ENCODE measurements at places on chromosomes 4 and X. TPM values are rescaled to one million over a fixed set of nuclear protein-coding genes. Genes with fewer than 3 reads are reported as not detected.

The CT47C1 gene
- not detected for polyA plus RNA-seq

DNA sequence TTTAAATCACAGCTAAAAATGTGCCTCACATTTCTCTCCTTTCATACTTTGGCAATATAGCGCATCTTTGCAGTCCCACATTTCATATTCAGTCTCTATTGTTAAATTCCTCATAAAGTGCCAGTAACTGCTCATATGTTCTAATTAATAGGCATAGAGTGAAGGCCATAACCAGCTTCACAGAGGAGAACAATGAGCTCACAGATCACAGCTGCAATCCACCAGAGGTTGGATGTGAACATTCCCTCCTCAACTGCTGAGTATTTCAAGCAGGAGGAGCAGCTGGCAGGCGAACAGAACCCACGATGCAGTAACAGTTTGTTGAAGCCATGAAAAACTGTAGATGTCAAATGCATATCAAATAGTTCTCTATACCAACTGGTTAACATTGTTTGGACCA, 2088.7 kb upstream of the AGA start:
- no peak for DNase-seq

DNA sequence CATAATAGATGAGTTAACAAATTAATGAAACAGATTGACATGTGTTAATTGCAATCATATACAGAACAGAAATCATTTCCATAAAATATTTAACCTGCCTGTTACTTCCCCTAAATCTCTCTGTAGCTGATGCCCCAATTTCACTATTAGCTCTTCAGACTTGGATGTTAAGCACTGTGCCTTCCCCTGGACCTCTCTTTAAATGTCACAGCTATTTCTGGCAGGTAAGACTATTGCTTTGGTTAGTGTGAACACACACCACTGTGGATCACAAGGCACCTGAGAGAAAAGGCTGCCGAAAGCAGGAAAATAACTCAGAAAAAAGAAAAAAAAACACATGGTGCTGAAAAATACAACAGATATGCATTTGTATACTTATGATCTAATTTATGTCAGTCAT, 91.3 kb downstream of the SNCA start:
- DNase-seq: no peak

The RBM10 gene
- polyA plus RNA-seq: 31.9 TPM

- DNase-seq: no peak
These were observed 305.6 kb upstream of the DIPK2B start for GRCh38 chrX:45506149-45506730.

DNA sequence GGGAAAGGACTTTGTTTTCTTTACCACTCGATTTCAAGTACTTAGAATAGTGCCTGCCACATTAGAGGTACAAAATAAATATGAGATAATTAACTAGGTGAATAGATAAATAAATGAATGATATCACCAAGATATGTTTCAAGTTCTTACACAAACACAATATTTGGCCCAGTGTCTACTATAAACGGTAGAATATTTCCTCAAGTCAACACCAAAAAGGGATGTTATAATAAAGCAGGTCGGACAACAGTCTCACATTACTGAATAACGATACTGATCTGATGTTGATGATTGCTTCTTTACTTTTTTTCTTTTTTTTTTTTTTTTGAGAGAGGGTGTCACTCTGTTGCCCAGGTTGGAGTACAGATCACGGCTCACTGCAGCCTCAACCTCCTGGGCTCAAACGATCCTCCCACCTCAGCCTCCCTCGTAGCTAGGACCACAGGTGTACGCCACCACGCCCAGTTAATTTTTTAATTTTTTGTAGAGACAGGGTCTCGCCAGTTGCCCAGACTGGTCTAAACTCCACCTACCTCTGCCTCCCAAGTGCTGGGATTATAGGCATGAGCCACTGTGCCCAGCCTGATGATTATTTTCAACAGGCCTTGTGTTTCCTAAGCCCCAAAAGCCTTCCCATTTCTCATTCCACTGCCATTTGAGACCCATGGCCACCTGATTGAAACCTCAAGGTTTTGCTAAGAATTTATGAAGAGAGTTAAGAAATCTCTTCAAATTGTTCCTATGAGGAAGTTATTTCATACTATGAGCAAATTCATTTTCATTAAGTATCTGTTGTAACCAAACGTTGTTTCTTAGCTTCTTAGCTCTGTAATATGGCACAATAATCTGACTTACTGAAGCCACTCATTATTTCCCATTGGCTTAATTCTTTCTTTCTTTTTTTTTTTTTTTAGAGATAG, 2.3 kb downstream of the MANBA start:
- no peak for DNase-seq

The WDFY3 gene
- 18.6 TPM for polyA plus RNA-seq

GRCh38 chrX:83469551-83469950, 38.5 kb upstream of the POU3F4 start:
- no peak for DNase-seq

- DNase-seq: no peak
These were observed 676.3 kb upstream of the BOD1L1 start for GRCh38 chr4:14303856-14304255.

The PTPN13 gene
- polyA plus RNA-seq: 3.6 TPM

GRCh38 chrX:143306991-143307937, 210.0 kb downstream of the SPANXN3 start:
- DNase-seq: no peak

GRCh38 chr4:16573739-16574138, 324.7 kb downstream of the LDB2 start:
- DNase-seq: no peak

GRCh38 chr4:53780736-53781400, 189.6 kb upstream of the LNX1 start:
- DNase-seq: no peak

The ADH1C gene
- 5.9 TPM for polyA plus RNA-seq

- no peak for DNase-seq
These were observed 227.7 kb downstream of the C4orf33 start for GRCh38 chr4:129323658-129324057.

DNA sequence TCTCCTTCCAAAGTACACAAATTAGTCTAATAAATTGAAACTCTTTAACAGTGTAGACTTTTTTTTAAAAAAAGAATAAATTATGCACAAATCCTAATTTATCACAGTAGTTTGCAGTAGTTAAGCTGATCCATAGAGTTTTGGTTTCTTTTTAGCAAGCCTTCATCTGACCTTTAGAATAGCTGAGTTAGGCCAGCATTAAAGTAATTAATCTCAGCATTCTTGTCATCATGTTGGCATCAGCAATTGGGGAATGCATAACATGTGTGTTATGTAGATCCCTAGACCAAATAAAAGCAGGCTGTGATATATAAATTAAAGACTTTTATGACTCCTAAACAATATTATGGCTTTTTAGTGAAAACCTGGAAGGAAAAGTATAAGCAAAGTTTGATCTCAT, 426.5 kb upstream of the PABPC4L start:
- no peak for DNase-seq

GRCh38 chr4:109599046-109599652, 39.1 kb downstream of the MCUB start:
- no peak for DNase-seq

DNA sequence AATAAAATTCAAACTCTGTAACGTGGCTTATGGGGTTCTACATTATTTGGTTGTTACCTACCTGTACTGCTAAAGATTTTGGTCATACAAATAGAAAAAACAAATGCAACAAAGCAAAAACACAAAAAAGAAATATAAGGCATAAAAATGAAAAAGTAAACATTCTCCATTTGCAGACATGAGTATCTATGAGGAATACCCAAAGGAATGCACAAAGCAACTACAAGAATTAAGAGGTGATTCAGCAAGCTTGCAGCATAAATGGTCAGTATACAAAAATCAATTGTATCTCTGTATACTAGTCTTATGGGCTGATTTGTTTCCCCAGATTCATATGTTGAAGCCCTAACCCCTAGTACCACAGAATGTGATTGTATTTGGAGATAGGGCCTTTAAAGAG, 3.6 kb upstream of the PDE5A start:
- no peak for DNase-seq

DNA sequence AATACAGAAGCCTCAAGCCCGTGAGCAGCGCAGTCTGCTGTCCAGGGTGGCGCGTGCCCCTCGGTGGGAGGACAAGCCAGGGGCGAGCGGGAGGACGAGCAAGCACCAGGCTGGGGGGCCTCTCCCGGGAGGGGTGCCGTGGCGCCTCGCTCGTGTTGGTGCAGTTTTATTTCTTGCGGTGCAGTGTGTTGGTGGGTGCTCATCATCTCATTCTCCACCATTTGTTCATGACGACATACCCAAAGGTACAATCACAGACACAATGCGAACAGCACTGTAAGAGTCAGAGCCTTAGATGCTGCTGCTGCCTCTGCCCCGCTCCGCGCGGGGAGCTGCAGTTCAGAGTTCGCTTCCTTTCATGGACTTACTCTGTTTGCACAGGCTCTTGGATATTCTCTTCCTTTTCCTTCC, 30.3 kb downstream of the RGS12 start:
- no peak for DNase-seq

GRCh38 chr4:26826721-26827120, 33.9 kb upstream of the STIM2 start:
- no peak for DNase-seq

The GATA1 gene
- polyA plus RNA-seq: 0.22 TPM

The AFF1 gene
- 25.1 TPM for polyA plus RNA-seq

DNA sequence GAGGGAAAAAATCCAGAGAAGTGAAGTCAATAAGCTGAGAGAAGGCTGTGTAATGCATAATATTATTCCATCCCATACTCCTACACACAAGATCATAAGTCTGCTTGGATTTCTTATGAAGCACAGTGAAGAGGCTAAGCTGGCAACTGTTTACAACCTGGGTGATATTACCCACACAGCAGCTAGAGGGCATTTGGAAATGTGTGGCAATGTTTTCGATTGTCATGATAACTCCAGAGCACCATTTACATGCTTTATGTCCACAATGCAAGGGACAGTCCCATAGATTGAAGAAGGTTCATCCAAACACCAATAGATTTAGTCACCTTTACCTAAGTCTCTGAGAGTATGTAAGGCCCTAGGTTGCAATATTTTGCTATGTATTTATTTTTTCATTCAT, 412.2 kb downstream of the PPP3CA start:
- DNase-seq: no peak

- no peak for DNase-seq
These were observed 12.4 kb upstream of the PJA1 start for GRCh38 chrX:69177511-69178162.

The SLIT2 gene
- 8.6 TPM for polyA plus RNA-seq

- no peak for DNase-seq
These were observed 18.7 kb upstream of the PLCXD1 start for GRCh38 chrX:262381-262909.

DNA sequence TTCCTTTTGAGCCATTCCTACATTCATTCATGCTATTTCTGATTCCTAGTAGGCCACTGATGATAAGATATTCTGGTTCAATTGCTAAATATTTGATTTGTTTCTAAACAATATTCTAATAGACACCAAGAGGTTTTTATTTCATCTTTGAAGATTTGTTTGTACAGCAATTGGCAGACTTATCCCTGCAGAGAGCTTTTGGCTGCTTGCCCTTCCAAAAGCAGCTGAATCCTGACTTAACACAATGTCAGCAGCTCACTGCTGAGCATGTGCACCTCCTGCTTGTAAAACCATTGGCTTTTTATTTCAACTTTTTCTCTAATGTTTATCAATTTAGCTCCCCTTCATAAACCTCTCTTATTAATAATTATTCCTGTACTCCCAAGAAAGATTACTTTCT, 45.3 kb downstream of the MMRN1 start:
- DNase-seq: peak; percentile 17

DNA sequence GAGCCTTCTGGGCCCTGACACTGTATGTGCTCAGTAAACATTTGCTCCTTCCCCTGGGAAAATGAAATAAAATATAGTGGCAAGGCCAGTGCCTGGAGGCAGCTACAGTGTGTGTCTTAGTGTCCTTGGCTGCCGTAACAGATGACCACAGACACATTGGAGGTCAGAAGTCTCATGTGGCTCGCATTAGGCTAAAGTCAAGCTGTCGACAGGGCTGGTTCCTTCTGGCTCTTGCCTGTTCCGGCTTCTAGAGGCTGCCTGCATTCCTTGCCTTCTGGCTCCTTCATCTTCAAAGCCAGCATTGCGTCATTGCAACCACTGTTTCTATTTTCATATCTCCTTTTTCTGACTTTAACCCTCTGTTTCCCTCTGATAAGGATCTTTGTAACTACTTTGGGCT, 83.6 kb upstream of the STX18 start:
- DNase-seq: no peak

The TMEM164 gene
- 23.1 TPM for polyA plus RNA-seq

The FRMD7 gene
- 0.18 TPM for polyA plus RNA-seq

The SLC10A6 gene
- 0.18 TPM for polyA plus RNA-seq

DNA sequence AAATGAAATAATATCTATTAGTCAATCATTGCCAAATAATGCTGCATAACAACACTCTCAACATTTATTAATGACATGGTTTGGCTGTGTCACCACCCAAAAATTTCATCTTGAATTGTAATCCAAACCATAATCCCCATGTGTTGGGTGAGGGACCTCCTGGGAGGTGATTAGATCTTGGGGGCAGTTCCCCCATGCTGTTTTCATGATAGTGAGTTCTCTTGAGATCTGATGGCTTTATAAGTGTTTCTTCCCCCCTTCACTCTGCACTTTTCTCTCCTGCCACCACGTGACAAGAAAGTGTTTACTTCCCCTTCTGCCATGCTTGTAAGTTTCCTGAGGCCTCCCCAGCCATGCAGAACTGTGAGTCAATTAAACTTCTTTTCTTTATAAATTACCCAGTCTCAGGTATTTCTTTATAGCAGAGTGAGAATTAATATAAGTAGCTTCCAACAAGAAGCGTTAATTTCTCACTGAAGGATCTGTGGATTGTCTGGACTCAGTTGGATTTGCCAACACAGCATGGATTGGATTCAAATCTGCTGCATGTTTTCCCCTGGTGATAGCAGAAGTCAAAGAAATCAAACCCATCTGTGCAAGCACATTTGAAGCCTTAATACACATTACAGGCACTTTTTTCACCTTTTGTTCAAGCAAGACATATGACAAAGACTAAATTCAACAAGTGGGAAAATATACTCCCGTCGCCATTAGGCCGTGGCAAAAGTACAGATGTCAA, 216.6 kb downstream of the PDGFC start:
- no peak for DNase-seq

The RAB33A gene
- 0.43 TPM for polyA plus RNA-seq

DNA sequence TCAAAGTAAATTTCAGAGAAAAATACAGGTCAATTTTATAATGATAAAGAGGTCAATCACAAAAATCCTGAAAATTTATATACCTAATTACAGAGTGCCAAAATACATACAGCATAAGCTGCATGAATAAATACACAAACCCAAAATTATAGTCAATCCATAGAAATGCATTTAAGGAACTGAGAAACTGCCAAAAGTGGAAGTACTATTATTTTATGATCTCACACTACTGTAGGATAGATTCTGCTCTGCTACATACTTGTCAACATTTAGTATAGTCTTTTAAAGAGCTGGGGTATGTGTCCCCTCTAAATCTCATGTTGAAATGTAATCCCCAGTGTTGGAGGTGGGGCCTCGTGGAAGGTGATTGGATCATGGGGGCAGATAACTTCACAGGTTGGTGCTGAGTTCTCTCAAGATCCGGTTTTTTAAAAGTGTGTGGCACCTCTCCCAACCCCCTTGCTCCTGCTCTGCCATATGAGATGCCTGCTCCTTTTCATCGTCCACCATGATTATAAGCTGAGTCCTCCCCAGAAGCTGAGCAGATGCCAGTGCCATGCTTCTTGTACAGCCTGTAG, 31.8 kb downstream of the CHIC2 start:
- DNase-seq: no peak

- DNase-seq: no peak
These were observed 114.0 kb downstream of the BCOR start for GRCh38 chrX:39983715-39984114.

The ADD1 gene
- polyA plus RNA-seq: 163 TPM

All from forelimb muscle (tissue), 1 donor.